ENCODE measurements at places on chromosomes 7 and 10. TPM values are rescaled to one million over a fixed set of nuclear protein-coding genes. Genes with fewer than 3 reads are reported as not detected.
A peak's percentile ranks its signal among the peaks of the same experiment; 100 is the strongest.

- H3K27me3 ChIP-seq: no peaks in the 10 kb centered on the region
- no peak overlapping the region for H3K27ac ChIP-seq
- H3K4me3 ChIP-seq: no peak overlapping the region
- DNase-seq: no peak
- no peaks in the 10 kb centered on the region for H3K36me3 ChIP-seq
Observed at GRCh38 chr7:139948167-139948566, 114.6 kb downstream of the PARP12 start.

Gene FIS1
- 155 TPM for total RNA-seq

Gene FAM170B
- total RNA-seq: not detected

GRCh38 chr10:101744267-101744666, 31.6 kb downstream of the FGF8 start:
- DNase-seq: no peak
- no peaks in the 10 kb centered on the region for H3K4me1 ChIP-seq
- no peaks in the 10 kb centered on the region for H3K36me3 ChIP-seq
- H3K4me3 ChIP-seq: no peak overlapping the region
- no peaks in the 10 kb centered on the region for H3K27me3 ChIP-seq
- no peak overlapping the region for H3K27ac ChIP-seq

- H3K4me1 ChIP-seq: no peaks in the 10 kb centered on the region
- H3K27ac ChIP-seq: no peak overlapping the region
- no peak overlapping the region for H3K4me3 ChIP-seq
- no peak for DNase-seq
- no peaks in the 10 kb centered on the region for H3K27me3 ChIP-seq
- no peaks in the 10 kb centered on the region for H3K36me3 ChIP-seq
Observed at GRCh38 chr10:110340122-110340521, 35.4 kb upstream of the SMNDC1 start.

- H3K27me3 ChIP-seq: no peaks in the 10 kb centered on the region
- H3K36me3 ChIP-seq: peaks cover 7% of the 10 kb centered on the region
- H3K27ac ChIP-seq: no peak overlapping the region
- DNase-seq: no peak
Observed at GRCh38 chr10:6237199-6237530, 34.4 kb downstream of the PFKFB3 start.

Gene NACAD
- 10.0 TPM for total RNA-seq

DNA sequence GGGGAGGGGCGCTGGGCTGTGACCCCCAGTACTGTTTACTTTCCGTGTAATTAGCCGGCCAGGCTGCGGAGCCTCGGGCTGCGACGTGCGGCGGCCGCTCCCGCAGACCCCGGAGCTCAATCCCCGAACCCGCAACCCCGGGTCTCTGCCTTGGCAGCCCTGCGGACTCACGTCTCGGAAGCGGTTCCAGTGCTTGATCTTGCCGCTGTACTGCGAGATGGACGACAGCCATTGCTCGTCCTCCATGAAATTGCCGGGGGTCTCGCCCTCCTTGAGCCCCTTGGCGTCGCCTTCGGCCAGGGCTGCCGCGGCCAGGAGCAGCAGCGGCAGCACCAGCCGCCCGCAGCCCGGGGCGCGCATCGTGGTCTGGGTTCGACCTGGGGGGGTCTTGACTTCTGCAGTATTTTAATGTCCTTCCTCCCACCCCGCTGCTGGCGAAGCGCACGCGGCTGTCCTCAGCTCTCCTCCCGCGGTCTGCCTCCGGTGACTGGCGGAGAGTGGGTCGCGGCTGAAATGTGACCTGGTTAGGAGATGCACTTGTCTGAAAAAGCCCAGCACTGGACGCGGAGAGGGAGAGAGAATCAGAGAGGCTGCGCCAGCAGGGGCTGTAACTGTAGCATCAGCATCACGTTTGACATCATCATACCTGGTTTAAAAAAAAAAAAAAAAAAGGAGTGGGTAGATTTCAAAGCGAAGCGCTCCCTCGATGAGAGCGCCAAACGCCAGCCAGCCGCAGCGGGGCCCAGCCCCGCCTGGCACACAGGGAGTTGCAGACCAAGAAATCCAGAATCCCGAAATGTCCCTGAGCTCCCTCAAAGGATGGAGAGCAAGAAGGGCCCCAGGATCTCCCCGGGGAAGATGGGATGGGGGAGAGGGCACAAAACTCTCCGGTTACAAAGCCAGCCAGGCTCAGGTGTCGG, at the start of gene SPOCK2:
TSS of gene SPOCK2 (minus strand) at position 583 of the 920 bp plus-strand sequence. CDS start at position 360, 223 bp downstream.
- H3K36me3 ChIP-seq: no peaks in the 10 kb centered on the region
- no peaks in the 10 kb centered on the region for H3K4me1 ChIP-seq
- no peak for DNase-seq
- no peak within 1 kb of the TSS for H3K4me3 ChIP-seq
- H3K27ac ChIP-seq: no peak within 1 kb of the TSS
- no peaks in the 10 kb centered on the region for H3K27me3 ChIP-seq

DNA sequence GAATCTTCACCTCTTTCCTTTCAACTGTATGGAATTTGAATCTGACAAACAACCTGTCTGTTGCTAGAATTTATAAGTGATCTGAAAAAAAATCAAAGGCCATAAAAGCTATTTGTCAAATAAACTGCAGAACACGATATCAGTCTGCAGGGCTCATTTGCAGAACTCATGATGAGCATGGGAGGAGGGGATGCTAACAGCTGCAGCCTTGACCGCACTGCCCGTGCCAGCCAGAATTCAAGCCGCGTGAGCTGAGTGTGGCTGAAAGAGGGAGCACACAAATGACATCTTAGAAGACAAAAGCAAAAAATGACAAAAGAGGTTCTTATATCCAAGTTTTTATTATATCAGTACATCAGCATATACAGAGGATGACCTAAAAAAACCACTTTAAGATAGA, 15.7 kb downstream of the LRRTM3 start:
- no peak overlapping the region for H3K4me3 ChIP-seq
- DNase-seq: no peak
- no peaks in the 10 kb centered on the region for H3K4me1 ChIP-seq
- H3K36me3 ChIP-seq: no peaks in the 10 kb centered on the region

Gene HABP2
- total RNA-seq: not detected

Gene CYP3A4
- total RNA-seq: not detected

- no peaks in the 10 kb centered on the region for H3K27me3 ChIP-seq
- H3K27ac ChIP-seq: no peak overlapping the region
- DNase-seq: no peak
- no peaks in the 10 kb centered on the region for H3K36me3 ChIP-seq
Observed at GRCh38 chr7:131281266-131282048, 46.2 kb upstream of the MKLN1 start.

- no peak overlapping the region for H3K4me3 ChIP-seq
- no peak overlapping the region for H3K27ac ChIP-seq
- H3K4me1 ChIP-seq: no peaks in the 10 kb centered on the region
- H3K27me3 ChIP-seq: no peaks in the 10 kb centered on the region
Observed at GRCh38 chr10:48667960-48668590, 16.6 kb upstream of the WDFY4 start.

DNA sequence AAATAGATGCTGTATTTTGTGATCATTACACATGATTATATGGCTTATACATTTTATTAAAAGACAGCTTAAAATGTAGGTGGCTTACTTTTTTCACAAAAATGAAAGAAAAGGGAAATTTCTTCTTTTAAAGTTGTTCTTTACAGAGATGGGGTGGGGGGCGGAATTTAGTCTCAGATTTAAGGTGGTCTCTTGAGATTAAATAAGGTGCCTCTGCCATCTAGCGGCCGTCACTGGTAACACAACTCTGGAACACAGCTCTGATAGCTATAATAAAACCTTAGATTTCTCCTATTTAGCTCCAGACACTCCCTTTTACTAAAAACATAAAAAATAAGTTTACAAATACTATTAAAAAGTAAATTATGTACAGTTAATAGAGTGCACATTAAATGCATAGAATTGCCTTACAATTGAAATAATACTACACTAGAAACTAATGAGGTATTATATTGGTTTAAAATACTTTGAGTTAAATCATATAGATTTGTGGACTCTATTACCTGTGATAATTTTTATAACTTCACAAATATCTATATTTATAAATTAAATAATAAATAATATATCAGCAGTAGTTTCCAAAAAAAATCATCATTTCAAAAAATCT, 210.9 kb downstream of the DGKB start:
- no peaks in the 10 kb centered on the region for H3K27me3 ChIP-seq
- no peaks in the 10 kb centered on the region for H3K36me3 ChIP-seq
- H3K4me3 ChIP-seq: no peak overlapping the region
- no peaks in the 10 kb centered on the region for H3K4me1 ChIP-seq
- peak; percentile 50 for DNase-seq

DNA sequence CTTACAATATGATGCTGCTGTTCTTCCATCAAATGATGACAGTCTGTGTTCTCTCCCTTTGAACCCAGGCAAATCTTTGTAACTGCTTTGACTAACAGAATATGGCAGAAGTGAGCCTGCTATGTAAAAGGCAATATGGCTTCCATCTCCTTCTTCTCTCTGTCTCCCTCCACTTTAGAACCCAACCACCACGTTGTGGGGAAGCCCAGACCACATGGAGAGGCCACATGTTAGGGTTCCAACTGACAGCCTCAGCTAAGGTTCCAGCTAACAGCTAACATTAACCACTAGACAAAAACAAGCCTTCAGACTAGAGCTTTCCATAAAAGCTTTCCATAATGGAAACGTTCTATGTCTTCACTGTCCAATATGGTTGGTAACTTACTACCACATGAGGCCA, 107.7 kb downstream of the PRTFDC1 start:
- DNase-seq: no peak
- no peaks in the 10 kb centered on the region for H3K36me3 ChIP-seq
- no peak overlapping the region for H3K27ac ChIP-seq

DNA sequence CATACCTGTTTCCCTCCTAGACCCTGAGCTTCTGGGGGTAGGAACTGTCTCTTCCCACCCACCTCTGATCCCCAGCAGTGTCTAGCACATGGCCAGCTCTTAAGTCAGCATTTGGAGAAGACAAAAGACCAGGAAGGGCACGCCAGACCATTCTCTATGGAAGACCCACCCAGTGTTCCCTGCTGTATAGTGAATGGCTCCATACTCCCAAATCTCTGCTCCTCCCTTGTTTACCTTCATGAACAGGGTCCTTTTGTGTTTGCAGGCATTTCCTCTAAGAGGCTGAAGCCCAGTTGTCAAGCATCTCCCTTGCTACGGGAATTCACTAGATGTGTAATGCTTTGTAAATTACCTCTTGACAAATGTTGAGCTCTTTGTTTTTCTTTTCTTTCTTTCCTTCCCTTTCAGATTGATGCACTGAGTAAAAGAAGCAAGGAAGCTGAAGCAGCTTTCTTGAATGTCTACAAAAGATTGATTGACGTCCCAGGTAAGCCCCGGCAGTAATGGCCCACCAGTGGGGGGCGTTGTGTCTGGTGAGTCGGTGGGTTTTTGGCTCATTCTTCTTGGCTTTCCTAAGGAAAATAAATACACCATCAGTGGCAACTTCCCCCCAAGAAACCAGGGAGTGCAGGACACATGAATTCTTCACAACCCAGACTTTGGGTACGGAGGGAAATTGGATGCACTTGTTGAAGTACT, 216.6 kb upstream of the SH2B2 start:
- no peaks in the 10 kb centered on the region for H3K27me3 ChIP-seq
- H3K36me3 ChIP-seq: peaks cover 3% of the 10 kb centered on the region
- H3K4me3 ChIP-seq: no peak overlapping the region

Gene BAIAP2L1
- 1.8 TPM for total RNA-seq

All from aorta (tissue), 5 donors.